ENCODE measurements at places on chromosomes 12 and 14. TPM values are rescaled to one million over a fixed set of nuclear protein-coding genes. Genes with fewer than 3 reads are reported as not detected.

Gene GPR84
- total RNA-seq: 0.53 TPM

DNA sequence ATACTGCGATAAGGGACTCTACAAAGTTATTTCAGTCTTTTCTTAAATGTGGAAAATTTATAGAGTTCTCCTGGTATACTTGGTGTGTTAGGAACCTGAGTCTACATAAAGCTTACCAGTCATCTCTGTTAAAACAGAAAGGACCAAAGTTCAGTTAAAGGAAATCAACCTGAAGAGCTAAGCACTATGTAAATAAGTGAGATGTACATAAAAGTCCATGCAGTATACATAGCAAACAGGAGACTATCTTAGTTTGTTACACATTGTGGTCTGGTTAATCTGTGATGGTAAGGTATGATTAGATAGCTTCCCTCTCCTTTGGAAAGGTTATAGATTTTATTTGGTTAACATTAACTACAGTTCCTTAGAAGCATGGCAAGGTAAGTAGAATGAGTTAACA is 75.9 kb downstream of the ATP2B1 start:
- no peak for DNase-seq

Gene LIMA1
- total RNA-seq: 142 TPM

DNA sequence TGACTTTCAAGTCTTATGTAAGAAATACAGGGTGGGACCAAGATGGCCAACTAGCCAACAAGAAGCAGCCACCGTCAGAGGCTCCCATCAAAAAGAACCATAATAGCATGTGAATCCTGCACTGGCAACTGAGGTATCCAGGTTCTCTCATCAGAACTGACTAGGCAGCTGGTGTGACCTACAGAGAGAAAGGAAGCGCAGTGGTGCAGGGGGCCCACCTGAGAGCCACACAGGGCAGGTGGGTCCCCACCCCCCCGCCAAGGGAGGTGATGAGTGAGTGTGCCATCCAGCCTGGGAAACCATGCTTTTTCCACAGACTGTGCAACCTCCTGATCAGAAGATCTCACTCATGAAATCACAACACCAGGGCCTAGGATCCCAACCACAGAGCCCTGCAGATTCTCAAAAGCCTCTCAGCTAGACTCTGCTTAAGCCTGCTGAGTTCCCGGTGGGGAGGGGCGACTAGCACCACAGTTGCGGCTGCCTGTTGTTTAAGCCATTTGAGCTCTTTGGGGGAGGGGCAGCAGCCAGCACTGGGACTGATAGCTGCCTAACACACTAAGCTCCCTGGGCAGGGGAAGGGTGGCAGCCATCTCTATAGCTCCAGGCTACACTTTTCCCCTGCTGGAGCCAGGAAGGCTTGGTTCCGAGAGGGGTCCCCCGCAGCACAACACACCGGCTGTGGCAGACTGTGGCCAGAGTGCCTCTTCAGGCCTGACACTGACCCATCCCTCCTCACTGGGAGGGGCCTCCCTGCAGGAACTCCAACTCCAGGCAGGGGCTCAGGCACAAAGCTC is 75.3 kb downstream of the GARIN6 start:
- no peak for DNase-seq

DNA sequence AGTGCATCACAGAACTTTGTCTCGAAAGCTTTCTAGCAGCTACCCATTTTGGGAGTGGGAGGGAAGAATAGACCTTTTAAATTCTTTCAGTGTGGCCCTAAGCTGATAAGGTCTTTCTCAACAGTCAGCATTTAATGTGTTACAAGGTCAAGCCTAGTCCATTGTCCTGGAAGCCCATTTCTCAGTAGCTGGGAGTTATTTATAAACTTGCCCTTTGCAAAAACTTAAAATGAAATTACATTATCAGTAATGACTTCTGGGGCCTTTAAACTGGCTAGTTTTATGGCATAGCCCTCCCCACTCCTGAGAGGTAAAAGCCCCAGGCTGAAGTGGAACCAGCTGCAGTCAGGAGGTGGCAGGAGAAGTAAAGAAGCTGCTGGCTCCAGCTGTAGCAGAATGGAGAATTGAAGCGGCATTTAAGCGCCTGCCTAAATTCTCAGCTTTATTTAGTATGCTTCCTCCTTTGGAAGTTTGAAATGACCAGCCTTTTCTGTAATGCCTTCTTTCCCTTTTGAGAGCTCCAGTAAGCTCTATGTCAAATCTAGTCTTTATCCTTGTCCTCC is 12.4 kb downstream of the COPZ1 start:
- no peak for DNase-seq

DNA sequence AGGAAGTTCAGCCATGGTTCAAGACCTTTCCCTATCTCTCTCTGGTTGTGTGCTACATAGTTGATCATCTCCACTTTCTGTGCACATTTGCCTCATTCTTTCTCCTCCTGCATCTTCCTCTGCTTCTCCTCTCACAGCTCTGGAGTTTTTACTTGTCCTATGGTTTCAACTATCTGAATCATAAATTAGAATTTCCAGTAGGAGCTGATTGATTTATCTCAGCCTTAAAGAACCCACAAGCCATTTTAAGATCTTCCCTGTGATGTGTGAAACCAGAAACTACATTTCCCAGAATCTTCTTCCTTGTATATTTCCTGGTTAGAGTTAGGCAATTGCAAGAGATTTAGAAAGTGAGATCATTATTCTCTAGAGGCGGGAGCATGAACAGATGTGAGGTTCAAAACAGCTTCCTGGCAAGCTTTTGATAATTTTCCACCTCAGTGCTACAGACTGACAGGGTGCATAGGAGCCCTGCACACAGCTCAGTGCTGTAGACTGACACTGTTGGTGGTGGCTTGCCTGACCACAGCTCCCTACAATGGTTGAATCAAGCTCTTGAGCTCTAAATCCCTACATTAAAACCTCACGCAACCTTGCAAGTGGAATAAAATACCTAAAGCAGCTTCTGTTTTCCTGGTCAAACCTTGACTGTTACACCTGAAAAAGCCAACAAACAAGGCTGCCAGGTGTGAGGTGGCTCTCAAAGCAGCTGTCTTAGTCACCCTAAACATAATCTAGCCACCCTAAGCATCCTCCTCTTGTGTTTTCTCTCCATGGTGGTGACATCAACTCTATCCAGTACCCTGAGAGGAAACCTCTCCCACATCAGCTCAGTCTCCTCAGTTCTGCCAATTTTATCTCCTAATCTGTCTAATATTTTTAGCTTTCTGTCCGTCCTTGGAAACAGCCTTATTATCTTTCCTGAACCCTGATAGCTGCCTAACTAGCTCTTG is 21.5 kb upstream of the IFNG start:
- DNase-seq: no peak
